Psoas muscle (tissue), 8 donors: ENCODE measurements at places on chromosomes 16 and 17. TPM values are rescaled to one million over a fixed set of nuclear protein-coding genes. Genes with fewer than 3 reads are reported as not detected.
A peak's percentile ranks its signal among the peaks of the same experiment; 100 is the strongest.

DNA sequence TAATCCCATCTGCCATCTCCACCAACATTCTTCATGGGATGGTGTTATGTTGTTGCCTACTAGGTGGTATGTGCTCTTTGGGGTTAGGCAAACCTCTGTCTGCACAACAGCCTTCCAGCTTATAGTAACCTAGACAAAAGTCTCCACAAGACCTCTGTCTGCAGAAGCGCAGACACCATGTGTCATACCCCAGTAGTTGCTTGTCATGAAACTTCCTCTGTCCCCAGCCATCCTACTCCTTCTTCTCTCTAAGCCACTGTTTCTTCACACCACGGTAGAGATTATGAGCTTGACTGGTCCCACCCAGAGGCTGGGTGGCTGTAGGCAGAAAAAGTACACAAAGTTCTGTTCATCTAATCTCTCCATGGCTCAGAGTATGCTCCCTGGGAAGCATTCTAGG lies 100.3 kb downstream of the MAF start:
- DNase-seq: no peak

DNA sequence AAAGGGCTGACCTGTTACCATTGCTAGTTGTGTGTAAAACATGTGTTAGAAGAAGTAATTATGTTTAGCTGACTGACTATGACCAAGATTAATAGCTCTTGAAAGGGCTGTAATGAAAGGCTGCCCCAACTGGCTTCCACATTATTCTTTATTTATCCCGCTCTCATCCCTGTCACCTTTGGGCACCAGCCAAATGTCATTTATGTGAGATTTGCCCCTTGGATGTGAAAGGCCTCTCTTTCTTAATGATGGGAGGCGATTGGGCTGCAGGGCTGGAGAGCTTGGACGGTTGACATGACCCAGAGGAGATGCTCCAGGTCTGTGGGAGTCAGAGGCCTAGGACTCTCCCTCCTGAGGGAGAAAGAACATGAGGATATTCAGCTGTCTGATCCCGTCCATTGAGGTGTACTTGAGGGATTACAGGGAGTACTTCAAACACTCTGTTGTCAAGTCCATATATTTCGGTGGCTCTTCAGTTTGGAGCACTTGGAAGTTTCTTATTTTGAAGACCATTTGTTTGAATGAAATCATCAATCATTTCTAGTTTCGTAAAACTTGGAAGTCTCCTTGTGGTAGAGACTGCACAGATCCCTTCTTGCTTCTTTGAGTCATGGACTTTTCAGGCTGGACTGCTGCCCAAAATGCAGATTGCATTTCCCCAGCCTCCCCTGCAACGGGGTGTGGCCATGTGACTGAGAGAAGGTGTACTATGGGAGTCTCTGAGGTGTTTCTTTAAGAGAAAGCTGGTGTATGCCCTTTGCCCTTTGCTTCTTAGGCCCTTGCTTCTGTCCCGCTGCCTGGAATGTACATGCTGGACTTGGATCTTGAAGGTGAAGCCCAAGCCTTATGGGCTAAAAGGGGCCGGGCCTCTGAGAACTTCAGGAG lies 51.3 kb downstream of the FTO start:
- DNase-seq: peak; percentile 64

GRCh38 chr16:10594312-10594950 lies 14.0 kb upstream of the EMP2 start:
- no peak for DNase-seq

Gene SPIRE2
- 0.22 TPM for total RNA-seq

Gene DUSP14
- 21.5 TPM for total RNA-seq

GRCh38 chr17:81076141-81076679 lies 41.3 kb downstream of the BAIAP2 start:
- DNase-seq: no peak

- DNase-seq: peak; percentile 87
These were observed 580 bp downstream of the RANGRF start for GRCh38 chr17:8289103-8289397.

- DNase-seq: no peak
These were observed 18.2 kb downstream of the METTL22 start for GRCh38 chr16:8639694-8640093.

DNA sequence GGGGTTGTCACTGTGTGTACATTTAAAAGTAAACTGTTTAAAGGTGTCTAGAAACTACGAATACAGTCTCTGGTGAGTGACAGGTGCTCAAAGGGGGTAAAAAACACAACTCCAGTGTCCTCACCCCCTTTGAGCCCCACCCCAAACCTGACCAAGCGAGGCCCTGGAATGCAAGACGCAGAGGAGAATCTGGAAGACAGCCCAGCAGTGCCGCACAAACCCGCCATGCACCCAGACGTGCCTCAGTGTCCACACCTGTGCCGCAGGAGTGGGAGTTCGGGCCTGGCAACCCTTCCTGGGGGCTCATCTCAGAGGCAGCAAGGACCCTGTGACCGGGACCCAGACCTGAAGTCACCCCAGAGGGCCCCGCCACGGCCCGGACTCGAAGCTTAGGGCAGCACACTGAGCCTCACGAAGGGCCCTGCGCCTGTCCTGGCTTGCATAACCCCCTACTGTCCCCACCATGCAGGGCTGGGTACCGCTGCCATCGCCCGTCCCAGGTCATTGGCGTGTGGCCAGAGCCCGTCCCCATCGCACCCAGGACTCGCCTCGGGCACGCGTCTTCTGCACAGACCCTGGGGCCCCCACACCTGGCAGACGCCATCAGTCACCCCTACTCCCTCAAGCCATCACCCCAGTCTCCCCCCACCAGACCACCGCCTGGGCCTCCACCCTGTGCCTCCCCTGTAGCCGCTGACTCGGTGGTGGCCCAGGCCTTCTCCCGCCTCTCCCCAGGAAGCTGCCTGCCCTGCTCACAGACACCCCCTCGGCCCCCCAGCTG lies 33.0 kb upstream of the ZC3H18 start:
- no peak for DNase-seq
